ENCODE measurements at places on chromosomes 6 and 20.

- no peak for DNase-seq
These were observed 314.2 kb downstream of the CDC5L start for GRCh38 chr6:44701637-44702101.

GRCh38 chr6:111015389-111016124 lies 33.7 kb downstream of the RPF2 start:
- DNase-seq = no peak

DNA sequence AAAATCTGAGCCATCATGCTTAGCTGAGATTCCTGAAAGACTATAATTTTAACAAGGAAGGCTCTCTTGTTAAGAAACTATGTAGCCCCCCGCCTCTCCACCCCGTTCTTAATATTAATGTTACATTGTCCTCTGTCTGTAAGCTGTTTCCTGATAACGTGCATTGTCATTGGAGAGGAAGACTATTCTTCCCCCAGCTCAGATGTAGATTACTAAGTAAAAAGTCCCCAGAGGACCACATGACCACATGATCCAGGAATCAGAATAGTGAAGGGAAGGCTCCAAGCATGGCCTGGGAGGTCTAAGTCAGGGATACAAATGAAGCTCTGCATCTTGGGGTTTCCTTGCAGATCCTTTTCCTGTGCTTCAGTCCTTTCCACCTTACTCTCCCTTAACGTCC lies 106.4 kb downstream of the JARID2 start:
- no peak for DNase-seq

- DNase-seq = no peak
These were observed 255.0 kb upstream of the HTR1E start for GRCh38 chr6:86682297-86682696.

- no peak for DNase-seq
These were observed 18.4 kb downstream of the THBS2 start for GRCh38 chr6:169235286-169235685.

- DNase-seq = peak; percentile 77
These were observed 30.9 kb downstream of the BCL2L1 start for GRCh38 chr20:31691646-31692275.

DNA sequence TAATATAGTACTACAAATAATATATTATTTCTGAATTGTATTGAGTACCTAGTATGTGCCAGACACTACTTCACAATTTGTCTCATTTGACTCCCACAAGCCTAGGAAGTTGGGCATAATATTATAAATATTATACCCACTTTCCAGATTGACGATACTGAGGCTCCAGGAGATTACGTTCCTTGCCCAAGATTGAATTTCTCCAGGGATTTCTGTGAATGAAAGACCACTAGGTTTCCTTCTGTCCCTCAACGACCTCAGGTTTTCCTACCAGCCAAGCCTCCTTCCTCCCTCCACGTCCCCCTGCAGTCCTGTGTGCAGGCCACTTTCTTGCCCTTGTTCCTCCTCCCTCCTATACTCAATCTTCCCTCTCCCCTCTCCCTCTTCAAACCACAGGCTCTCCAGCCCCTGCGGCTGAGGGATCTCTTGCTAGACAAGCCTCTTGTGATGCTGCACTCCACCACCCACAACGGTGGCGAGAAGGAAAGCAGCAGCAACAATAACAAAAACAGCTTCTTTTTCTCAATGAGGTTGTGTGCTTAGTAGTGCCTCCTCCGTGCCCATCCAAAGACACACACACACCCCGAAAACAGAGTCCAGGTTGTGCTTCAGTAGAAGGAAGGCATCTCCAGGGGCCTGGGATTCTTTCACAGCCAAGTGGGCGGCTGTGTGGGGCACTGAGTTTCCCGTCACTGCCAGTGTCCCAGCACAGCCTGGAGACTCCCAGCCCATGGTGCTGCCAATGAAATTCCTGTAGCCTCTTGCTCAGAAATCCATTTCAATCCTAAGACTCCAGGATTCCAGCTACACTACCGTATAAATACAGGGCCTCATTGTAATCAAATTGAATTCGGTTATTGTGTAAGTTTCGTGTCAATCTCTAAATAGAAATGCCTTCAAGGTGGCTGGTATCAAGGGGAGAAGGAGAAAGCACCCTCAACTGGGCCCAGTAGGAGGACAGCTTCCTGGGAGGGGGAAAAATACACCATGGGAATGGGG lies 94.4 kb downstream of the NCR2 start:
- DNase-seq = no peak
